ENCODE measurements at places on chromosomes 5 and 9.
A peak's percentile ranks its signal among the peaks of the same experiment; 100 is the strongest.

- DNase-seq, result no peak
Measured at GRCh38 chr9:131436865-131437271, 43.0 kb downstream of the PRRC2B start.

- no peak for DNase-seq
Measured at GRCh38 chr5:5387777-5388176, 34.7 kb upstream of the ICE1 start.

DNA sequence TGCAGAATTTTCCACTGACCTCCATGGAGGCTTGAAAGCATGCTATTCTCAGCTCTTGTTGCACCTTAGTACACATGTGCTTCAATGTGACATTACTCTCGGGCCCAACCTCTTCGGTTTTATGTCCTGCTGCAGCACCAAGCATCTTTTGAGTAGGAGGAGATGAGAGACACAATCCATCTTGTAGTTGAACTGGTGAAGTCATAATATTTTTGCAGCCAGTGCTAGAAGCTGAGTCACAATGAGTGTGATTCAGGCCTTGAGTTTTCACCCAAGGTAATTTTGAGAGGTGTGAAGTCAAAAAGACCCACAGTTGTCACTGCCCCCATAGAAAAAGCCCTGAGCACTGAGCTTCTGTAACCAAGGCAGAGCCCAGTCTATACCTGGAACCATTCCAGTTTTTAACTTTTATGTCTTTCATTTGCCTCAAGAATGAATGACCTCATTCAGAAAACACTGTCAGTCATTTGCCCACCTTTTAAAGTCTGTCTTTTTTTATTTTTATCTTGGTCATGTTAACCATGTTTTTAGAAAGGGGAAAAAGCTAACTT is 117.7 kb downstream of the ZNF462 start:
- DNase-seq, result no peak

- DNase-seq, result no peak
Measured at GRCh38 chr5:133235696-133236426, 184.0 kb downstream of the HSPA4 start.

DNA sequence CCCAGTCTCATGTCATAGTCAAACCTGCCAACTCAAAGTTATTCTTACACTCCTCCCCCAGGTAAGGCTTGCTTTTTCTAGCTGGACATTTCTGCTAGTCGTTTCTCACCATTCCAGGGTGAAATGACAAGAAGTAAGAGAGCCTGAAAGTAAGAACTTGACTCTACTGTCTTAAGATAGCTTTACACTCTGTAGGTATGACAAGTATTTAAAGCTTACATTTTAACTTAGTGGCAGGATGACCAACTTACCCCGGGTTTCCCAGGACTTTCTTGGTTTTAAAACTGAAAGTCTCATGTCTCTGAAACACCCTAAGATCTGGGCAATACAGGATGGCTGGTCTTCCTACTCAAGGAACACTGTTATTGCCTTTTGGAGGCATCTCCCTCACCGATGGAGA is 67.5 kb upstream of the PIK3R1 start:
- DNase-seq, result no peak

GRCh38 chr5:305459-305858 is 16.1 kb upstream of the AHRR start:
- DNase-seq, result no peak

DNA sequence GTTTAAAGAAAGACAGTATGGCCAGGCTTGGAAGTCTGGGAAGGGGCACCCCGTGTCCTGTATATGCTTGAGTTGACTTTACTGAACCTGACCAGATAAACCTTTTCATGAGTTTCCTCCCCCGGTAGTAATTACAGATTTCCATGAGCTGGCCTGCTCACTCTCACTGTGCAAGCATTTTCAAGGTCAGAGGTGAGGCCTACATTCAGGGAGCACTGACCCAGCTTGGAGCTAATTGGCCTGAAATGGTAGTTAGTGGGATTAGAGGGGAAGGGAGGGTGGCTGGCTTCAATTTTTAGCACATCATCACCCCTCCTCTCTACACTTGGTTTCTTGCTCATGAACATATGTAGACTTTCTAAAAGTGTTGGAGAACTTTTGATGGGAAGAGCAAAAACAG is 99.2 kb downstream of the PSAT1 start:
- DNase-seq, result no peak

DNA sequence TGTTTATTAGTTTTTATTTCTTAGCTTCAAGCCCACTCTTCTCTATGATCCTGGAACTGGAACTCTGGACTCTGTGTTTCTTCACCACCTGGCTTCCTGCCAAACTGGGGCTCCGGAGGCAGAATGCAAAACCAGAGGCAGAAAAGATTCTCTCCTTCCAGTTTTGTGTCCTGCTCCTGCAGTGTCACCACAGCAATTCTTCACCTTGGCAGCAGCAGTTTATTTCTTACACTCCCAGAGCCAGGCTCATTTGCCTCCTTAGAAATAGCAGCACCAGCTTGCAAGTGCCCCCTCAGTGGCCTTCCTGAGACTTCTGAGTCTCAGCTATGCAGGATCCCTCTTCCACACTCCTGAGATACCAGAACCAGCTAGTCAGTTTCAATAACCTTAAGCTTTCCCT is 26.7 kb upstream of the CAMK4 start:
- DNase-seq, result no peak

- DNase-seq, result no peak
Measured at GRCh38 chr5:18992264-18992663, 995.7 kb downstream of the CDH18 start.

- DNase-seq, result no peak
Measured at GRCh38 chr5:89866410-89866809, 543.1 kb downstream of the CETN3 start.

GRCh38 chr5:123785162-123786071 is 273.4 kb downstream of the CSNK1G3 start:
- DNase-seq, result no peak

- DNase-seq, result no peak
Measured at GRCh38 chr9:81032030-81032572, 657.2 kb downstream of the TLE1 start.

DNA sequence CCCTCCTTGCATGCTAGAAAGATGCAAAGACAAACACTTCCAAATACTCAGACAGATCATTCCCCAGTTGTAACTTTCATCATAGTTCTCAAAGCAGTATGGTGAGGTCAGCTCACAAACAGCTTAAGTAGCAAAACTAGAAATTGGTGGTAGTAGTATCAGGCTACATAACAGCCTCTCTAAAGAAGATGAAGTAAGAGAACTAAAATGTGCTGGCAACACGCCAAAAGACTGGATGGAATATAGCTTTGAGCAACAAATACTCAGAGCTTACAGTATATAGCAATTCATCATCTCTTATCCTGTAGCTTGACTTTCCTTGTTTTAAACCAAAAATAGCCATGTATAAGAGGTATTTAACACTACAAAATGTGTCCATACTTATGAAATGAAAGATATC is 7.5 kb downstream of the PFDN1 start:
- DNase-seq, result no peak

- DNase-seq, result peak; percentile 38
Measured at GRCh38 chr9:133135146-133135745, 14.2 kb upstream of the RALGDS start.

GRCh38 chr5:23028445-23029021 is 175.4 kb upstream of the CDH12 start:
- DNase-seq, result no peak

DNA sequence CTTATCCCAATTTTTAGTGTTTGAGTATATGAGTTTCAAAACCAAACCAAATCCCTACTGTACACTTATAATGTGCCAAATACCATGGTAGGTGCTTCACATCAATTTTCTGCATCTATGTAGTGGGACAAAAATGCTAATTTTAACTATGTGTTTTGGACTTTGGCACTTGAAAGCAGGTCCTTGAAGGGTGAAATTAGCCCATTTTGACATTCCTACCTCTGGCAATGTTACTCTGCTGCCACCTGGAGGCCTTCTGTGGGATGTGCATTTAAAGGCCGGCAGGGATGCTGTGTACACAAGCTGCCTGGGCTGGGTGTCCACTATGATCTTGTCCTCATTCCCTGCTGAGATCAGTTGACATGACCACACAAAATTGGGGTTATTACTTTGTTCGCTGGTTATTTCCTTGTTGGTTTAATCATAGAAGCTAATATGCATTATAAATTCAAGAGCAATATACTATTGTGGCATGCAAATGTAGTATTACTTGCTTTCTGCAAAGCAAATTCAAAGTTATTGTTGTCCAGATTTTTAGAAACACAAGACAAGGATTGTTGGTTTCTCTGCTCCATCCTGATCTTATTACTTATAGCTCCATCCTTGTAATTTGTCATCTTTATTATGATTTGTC is 166.8 kb downstream of the ARHGEF28 start:
- DNase-seq, result peak; percentile 57

- DNase-seq, result no peak
Measured at GRCh38 chr5:150945947-150946346, 41.2 kb upstream of the ZNF300 start.

GRCh38 chr9:88872192-88872946 is 118.9 kb upstream of the S1PR3 start:
- DNase-seq, result no peak

DNA sequence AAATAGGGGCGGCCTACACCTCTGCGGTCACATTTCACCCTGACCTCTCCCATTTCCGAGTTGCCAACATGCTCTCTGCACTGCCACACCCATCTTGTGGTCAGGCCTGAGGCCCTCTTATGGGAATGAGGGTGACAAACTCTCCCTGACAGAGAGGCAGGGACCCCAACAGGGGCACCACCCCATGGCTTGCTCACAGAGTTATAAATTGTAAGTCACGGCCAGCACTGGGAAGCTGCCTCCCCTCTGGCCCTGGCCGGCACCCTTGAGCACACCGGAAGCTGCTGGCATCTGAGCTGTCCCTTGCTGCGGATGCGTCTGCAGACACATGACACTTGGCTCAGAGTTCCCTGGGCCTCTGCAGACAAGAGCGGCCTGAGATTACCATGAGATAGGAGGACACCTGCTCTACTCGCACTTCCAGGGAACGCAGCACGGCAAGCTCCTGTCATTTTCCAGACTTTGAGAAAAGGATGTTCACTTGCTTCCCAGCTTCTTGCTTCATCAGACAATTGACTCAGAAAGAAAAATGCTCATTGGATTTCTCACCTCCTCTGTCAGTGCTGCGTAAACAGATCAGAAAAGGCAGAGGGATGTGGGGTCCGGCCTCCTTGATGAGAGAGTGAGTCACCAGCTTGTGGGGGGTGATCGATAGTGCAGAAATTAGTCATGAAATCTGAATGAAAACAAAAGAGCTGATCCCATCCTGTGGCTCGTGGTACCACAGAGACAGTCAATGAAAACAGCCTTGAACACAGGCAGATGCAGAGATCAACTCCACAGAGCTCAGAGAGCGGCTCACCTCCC is 269.8 kb downstream of the SYK start:
- peak; percentile 42 for DNase-seq

- no peak for DNase-seq
Measured at GRCh38 chr9:109313351-109313750, 7.5 kb downstream of the EPB41L4B start.

DNA sequence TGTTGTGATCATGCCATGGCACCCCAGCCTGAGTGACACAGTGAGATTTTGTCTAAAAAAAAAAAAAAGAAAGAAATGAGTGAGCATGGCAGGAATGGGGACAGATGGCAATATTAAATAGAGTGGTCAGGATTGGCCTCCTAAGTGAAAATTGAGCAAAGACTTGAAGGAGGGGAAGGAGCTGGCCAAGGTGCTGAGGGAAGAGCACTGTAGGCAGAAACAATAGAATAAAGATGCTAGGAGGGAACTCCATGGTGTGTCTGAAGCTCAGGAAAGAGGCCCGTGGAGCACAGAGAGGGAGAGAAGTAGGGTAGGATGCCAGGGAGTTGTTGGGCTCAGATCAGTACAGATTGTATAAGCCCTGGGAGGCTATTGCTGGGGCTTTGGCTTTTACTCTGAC is 64.4 kb upstream of the PCAT7 start:
- no peak for DNase-seq

DNA sequence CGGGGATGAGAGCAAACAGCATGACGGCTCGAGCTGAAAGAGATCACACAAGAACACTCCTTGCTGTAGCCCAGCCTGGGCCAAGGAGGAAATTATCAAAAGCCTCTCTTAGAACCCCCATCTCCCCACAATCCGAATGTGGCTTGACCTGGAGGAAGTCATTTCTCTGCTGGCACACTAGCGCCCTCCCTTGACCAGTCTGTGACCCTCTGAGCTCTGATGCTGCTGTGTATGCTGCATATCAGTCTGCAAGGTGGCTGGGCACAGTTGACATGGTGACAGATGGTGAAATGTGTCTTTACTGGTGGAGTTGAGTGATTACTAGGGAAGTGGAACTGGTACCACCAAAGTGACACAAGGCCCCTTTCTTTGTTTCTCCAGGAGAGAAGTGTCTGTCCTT is 3.3 kb downstream of the SLC46A2 start:
- no peak for DNase-seq

DNA sequence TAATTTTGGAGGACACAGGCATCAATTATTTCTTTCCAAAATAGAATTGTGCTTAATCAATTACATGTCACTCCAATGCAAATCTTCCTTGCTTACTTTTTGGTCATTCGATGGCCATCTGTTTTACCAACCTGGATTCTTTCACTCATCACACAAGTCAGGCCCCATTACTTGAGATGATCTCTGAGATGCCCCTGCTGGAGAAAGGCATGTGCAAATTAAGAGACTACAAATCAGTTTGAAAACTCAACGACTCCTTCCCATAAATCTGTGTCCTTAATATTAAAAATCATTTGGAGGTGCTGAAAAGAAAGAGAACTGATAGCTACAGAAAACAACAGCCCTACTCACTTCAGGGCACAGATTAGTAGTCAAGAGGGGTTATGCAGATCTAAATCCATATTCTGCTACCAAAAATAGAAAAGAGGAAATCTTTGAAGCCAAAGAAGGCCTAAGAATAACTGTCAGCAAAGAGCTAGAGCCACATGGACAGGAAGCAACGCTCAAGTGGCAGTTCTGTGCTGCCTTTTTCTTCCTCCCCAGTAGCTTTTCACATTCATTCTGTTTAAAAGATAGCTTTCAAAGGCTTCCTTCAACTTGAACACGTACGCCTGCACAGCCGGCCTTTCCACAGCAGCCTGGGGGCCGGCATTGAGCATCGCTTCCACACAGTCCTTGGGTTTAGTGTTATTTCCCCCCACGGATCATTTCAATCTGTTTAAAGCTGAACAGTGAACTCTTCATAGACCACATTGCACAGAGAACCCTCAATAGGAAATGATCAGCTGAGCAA is 79.3 kb upstream of the MAP3K1 start:
- DNase-seq, result no peak

DNA sequence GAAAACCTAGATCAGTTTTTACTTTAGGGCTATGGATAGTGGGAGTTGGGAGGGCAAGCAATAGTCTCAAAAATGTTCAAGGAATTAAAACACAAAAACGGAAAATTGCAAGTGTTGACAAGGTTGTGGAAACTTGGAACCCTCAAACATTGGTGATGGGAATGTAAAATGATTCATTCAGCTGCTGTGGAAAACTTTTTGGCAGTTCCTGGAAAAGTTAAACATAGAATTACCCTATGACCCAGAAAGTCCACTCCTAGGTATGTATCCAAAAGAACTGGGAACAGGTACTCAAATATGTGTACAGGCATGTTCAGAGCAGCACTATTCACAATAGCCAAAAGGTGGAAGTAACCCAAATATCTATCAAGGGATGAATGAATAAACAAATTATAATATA is 1.2 kb upstream of the MSANTD3 start:
- DNase-seq, result no peak

- no peak for DNase-seq
Measured at GRCh38 chr5:79119486-79119885, 7.9 kb downstream of the BHMT start.

Data from activated naive CD4-positive, alpha-beta T cell treated with anti-CD3 and anti-CD28 coated beads, Interleukin-2, amount 50 U/mL, for 16 hours (primary cell).